MM.1S (cell line): ENCODE measurements at places on chromosomes 16 and 17.

GRCh38 chr17:82458885-82459424 lies 414 bp downstream of the NARF start:
- no peaks in the 10 kb centered on the region for H3K27me3 ChIP-seq
- peak overlapping the region; percentile 100 for H3K27ac ChIP-seq
- no peaks in the 10 kb centered on the region; the same call in 1 of the 2 replicates for H3K36me3 ChIP-seq

DNA sequence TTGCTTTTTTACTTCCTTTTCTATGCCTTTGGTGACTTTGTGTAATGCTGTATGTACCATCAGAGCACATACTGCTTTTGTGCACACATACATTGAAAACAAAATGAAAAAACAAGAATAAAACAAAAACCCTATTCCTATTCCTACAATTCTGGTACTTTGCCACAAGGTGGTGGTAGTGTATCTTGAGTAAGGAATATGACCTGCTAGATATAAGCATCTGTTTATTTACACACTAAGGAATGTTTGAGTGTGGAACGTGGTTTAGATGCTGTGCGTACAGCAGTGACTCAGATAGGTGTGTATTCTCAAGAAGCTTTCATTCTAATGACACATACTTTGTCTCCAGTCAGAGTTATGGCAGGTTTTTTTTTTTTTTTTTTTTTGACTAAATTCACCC lies 606.2 kb downstream of the WWOX start:
- DNase-seq: peak; percentile 21
- no peaks in the 10 kb centered on the region for H3K36me3 ChIP-seq
- H3K4me1 ChIP-seq: no peaks in the 10 kb centered on the region
- H3K27me3 ChIP-seq: no peaks in the 10 kb centered on the region

GRCh38 chr16:81035975-81036750 lies 521 bp downstream of the ATMIN start:
- peak; percentile 39 for DNase-seq
- no peaks in the 10 kb centered on the region for H3K4me1 ChIP-seq
- H3K27ac ChIP-seq: no peak overlapping the region
- H3K36me3 ChIP-seq: no peaks in the 10 kb centered on the region
- no peaks in the 10 kb centered on the region for H3K27me3 ChIP-seq

DNA sequence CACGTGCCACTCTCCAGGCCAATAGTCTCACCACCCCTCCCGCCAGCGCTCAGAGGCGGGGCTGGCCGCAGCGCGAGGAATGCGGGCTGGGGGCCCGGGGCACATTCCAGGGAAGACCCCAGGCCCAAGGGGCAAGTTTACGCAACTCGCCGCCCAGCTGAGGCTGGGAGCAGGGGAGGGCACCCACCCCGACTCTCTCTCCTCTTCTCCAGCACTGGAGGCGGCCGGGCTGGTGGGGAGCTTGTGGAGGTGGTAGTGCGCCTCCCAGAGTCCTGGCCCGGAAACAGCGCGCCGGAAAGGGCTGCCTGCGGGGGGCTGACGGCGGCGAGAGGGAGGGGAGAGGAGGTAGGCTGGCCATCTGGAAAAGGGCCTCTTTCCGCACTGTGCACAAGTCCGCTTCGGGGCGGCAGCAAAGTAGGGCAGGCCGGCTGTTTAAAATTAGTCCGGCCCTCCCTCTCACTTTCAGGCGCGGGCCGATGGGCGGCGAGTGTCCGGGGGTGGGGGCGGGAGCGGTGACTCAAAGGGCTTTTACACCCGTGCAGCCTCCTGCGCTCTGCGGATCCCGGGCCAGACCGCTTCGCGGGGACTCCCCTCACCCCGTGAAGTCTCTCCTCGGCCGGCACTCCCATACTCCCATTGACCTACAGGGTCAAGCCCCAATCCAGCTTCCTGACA lies 1.1 kb downstream of the FHOD1 start:
- peak overlapping the region; percentile 85 for H3K27ac ChIP-seq
- no peaks in the 10 kb centered on the region for H3K36me3 ChIP-seq
- DNase-seq: peak; percentile 83
- peaks cover 18% of the 10 kb centered on the region for H3K27me3 ChIP-seq
- H3K4me1 ChIP-seq: peaks cover 36% of the 10 kb centered on the region

DNA sequence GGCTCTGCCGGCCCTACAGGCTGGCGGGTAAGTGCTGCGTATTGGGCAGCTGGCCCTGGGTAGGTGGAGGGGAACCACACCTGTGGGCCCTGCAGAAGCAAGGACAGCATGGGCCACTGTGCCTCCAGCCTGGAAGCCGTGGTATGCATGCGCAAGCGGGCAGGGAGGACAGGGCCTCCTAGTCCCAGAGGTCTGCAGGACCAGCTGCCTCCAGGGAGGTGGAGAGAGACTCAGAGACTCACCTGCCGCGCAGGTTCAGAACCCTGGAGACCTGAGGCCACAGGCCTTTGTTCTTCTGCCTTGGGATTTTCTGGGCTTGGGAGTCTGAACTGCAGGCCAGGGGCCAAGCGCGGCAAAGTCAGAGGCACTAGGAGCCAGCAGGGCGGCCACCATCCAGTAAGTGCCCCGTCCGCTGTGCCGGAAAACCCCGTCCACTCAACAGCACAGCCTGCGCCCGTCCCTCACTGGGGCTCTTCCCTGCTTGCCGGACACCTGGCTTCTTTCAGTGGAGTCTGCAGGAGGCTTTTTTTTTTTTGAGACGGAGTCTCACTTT lies 8.8 kb upstream of the RAB40C start:
- H3K36me3 ChIP-seq: no peaks in the 10 kb centered on the region
- H3K4me1 ChIP-seq: no peaks in the 10 kb centered on the region
- no peaks in the 10 kb centered on the region for H3K27me3 ChIP-seq
- no peak overlapping the region for H3K27ac ChIP-seq

DNA sequence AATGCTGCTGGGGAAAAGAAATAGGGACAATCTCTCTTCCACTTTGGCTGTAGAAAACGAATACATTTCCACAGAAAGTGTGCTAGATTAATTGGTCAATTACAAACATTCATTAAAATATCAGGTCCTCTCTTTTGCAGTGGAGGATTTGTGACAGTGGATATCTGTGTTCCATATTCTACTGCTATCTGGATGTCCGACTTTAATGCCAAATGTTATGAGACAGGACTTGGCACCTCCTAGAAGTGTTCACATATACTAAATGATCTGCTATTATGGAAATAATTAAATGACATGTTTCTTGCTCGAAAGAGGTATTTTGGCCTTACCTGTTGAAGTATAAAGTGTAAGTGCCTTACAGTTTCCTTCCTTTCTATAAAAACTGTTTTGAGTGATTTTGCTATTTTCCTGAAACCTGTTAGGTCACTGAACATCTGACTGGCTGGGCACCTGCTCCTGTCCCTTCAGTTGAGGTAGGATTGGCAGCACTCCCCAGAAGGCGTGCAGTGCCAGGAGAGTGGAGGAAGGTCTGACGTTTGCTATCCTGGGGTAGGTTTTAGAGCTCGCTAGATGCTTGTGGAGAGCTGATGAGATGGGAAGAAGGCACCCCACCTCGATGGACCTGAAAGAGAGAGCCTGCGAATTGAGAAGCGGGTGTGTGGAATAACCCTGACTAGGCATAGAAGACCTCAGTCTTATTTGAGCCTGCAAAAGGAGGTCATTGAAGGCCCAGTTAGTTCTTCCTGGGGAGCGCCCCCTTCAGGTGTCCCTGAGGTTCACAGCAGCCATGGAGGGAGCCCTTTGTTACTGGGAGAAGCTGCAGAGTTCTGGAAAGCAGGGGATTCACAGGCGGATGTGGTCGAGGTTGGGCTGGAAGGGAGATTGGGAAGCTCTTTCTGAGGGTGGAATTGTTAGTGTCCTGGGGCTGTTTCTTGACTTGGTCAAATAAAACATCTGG lies 159.4 kb upstream of the ZNF267 start:
- no peaks in the 10 kb centered on the region for H3K36me3 ChIP-seq
- no peaks in the 10 kb centered on the region for H3K4me1 ChIP-seq
- peak overlapping the region; percentile 76 for H3K4me3 ChIP-seq
- DNase-seq: no peak
- H3K27ac ChIP-seq: no peak overlapping the region
- no peaks in the 10 kb centered on the region for H3K27me3 ChIP-seq

GRCh38 chr17:68352041-68352440 lies 60.7 kb downstream of the ARSG start:
- H3K27ac ChIP-seq: no peak overlapping the region
- H3K36me3 ChIP-seq: no peaks in the 10 kb centered on the region
- DNase-seq: no peak

DNA sequence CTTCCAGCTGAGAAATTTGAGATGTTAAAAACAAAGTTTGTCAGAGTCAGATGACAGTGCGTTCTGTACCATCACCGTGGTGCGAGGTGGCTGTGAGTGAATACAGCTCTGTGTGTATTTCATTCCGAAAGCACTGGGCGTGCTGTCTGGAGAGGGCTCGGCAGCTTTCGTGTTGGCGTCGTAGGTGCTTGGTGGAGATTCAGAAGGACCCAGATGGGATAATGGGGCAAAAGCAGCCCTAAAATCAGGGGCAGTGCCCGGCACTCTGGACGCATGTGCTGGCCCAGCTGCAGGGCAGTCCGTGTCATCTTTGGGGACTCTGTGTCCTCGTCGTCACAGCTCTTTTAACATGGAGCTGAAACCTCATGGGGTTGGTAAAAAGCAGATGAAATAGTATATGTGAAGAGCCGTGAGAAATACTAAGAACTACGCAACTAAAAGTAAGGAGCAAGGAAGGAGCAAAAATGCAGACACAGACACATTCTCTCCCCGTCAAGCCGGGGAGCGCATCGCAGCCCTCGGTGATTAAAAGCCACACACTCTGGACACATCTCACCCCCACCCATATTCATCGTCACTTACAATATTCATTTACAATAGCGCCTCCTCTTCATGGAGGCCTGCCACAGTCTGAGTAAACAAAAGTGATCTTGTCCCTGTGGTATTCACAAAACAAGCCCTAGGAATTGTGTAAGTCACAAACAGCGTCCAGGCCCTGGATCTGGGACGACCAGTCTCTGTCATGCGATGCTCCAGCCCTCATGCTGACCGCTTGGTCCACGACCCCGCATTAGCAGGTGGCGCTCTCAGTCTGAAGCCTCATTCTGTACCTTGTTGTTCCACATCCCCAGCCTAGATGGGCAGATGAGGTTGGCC lies 206.7 kb downstream of the RPTOR start:
- no peaks in the 10 kb centered on the region for H3K36me3 ChIP-seq
- no peak overlapping the region for H3K4me3 ChIP-seq
- H3K4me1 ChIP-seq: no peaks in the 10 kb centered on the region
- no peaks in the 10 kb centered on the region for H3K27me3 ChIP-seq
- H3K27ac ChIP-seq: no peak overlapping the region

- DNase-seq: peak; percentile 65
- H3K27me3 ChIP-seq: no peaks in the 10 kb centered on the region
- peak overlapping the region; percentile 10; the same call in 1 of the 2 replicates for H3K27ac ChIP-seq
- H3K4me1 ChIP-seq: peaks cover 16% of the 10 kb centered on the region
- no peaks in the 10 kb centered on the region for H3K36me3 ChIP-seq
Observed at GRCh38 chr16:81623365-81624102, 155.6 kb upstream of the PLCG2 start.

DNA sequence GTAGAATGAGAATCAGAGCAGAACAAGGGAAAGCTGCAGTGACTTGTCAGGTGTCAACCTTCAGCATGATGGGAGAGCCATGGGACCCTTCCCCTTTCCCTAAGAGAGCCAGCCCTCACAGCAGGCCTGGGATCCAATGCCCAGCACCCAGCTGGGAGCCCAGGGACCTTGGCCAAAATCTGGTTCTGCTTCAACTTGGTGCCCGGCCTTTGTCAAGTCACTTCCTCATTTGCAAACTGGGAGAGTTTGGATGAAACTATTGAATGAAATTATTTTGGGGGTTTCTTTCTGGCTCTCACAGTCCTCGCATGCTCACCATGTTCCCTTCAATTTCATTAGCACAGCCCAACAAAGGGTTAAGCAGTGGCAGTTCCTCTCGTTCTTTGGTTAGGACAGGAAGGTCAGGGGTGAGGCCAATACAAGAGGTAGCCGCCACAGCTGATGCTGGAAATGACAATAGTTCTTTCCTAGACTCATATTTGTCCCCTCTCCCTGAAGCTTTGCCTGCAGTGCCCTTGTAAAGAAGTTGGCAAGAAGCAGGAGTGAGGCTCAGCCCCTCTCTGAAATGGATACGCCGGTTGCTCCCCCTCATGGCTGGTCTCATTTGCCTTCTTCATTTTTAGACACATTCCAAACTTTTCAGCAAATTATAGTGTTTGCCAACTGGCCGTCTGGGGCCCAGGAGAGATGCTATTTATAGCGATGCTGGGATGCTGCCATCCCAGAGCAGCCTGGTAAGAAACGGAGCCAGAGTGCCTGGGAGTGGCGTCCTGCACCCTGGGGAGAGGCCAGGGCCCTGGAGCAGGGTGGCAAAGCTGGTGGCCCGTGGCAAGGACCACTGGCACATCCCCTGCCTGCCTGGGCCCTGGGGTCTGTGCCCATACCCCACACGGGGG lies 34.5 kb upstream of the MEOX1 start:
- no peak for DNase-seq
- no peaks in the 10 kb centered on the region for H3K4me1 ChIP-seq
- no peak overlapping the region for H3K27ac ChIP-seq
- H3K36me3 ChIP-seq: no peaks in the 10 kb centered on the region
- no peak overlapping the region for H3K4me3 ChIP-seq
- peaks cover 79% of the 10 kb centered on the region for H3K27me3 ChIP-seq

GRCh38 chr16:11328172-11329070 lies 16.8 kb upstream of the RMI2 start:
- H3K36me3 ChIP-seq: no peaks in the 10 kb centered on the region
- peak; percentile 93 for DNase-seq
- peak overlapping the region; percentile 77; the same call in 1 of the 2 replicates for H3K27ac ChIP-seq
- peaks cover 26% of the 10 kb centered on the region for H3K4me1 ChIP-seq
- no peaks in the 10 kb centered on the region for H3K27me3 ChIP-seq
- peak overlapping the region; percentile 38 for H3K4me3 ChIP-seq

GRCh38 chr17:62892061-62892675 lies 73.9 kb upstream of the TANC2 start:
- H3K4me1 ChIP-seq: no peaks in the 10 kb centered on the region
- H3K4me3 ChIP-seq: no peak overlapping the region
- H3K27me3 ChIP-seq: no peaks in the 10 kb centered on the region

GRCh38 chr17:27038676-27039075 lies 255.2 kb upstream of the WSB1 start:
- H3K4me3 ChIP-seq: no peak overlapping the region
- no peak for DNase-seq
- H3K4me1 ChIP-seq: no peaks in the 10 kb centered on the region
- no peaks in the 10 kb centered on the region for H3K27me3 ChIP-seq
- H3K36me3 ChIP-seq: no peaks in the 10 kb centered on the region
- H3K27ac ChIP-seq: no peak overlapping the region

DNA sequence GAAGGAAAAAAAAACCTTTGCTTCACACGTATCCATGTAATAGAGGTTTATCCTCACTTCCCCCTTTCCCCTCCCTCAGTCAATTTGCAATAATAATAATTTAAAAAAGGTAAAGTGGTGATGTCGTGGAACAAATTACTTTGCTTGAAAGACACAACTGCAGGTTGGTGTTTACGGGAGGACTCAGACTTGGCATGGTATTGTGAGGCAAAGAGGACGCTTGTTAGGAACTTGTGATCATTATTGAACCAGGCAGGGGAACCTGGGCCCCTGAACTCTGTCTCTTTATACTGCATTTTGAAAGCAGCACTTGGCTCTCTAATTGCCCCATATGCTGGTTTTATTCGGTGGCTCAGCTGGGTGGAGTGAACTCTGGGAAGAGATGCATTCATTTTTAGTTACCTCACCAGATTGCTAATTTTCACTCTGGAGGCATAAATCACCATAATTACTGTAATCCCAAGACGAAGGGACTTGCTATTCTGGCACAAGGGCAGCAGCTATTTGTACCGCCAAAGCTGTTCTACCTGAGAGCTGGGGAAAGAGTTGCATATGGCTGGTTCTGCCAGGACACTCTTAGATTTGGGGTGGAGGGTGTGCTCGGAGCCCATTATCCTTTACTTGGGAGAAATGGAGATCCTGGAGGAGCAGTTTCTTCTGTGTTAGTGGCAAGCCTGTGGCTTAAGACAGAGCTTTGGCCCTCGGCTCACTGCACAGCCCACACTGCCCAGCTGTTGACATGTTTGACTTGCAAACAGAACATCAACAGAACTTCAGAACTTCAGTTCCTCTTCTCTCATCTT lies 5.7 kb upstream of the DHX8 start:
- H3K36me3 ChIP-seq: no peaks in the 10 kb centered on the region
- no peak overlapping the region for H3K4me3 ChIP-seq
- H3K4me1 ChIP-seq: no peaks in the 10 kb centered on the region
